A549 treated with AZD2906 at 1 μM for 4 hours (cell line): ENCODE measurements at places on chromosomes 16 and 17. TPM values are rescaled to one million over a fixed set of nuclear protein-coding genes. Genes with fewer than 3 reads are reported as not detected.

Gene AGRP
- 0.17 TPM in 1 of 5 replicates, not detected in the others for total RNA-seq

Gene CCL7
- 0.11 to 0.25 TPM (median 0.22 TPM) in 5 replicates for total RNA-seq

Gene PLEKHG4
- total RNA-seq, result 12.1 to 14.0 TPM (median 13.6 TPM) in 5 replicates

Gene CACNG3
- total RNA-seq, result not detected in 5 replicates

Gene HOXB7
- total RNA-seq, result 29.4 to 32.5 TPM (median 32.2 TPM) in 5 replicates

Gene CCL3
- total RNA-seq, result not detected in 5 replicates

Gene GPR179
- total RNA-seq, result 0.02 to 0.06 TPM (median 0.03 TPM) in 5 replicates

Gene NUPR1
- 10.8 to 18.9 TPM (median 14.9 TPM) in 5 replicates for total RNA-seq

Gene AANAT
- 0.22 to 0.64 TPM (median 0.33 TPM) in 5 replicates for total RNA-seq

Gene TOM1L1
- 31.5 to 43.3 TPM (median 36.8 TPM) in 5 replicates for total RNA-seq

Gene PRRT2
- 0.27 to 0.38 TPM (median 0.32 TPM) in 5 replicates for total RNA-seq

Gene MRPS23
- 166 to 259 TPM (median 173 TPM) in 5 replicates for total RNA-seq

Gene NPIPB13
- total RNA-seq, result 1.8 to 3.6 TPM (median 2.4 TPM) in 5 replicates

Gene ANKS4B
- total RNA-seq, result 0.02 to 0.07 TPM (median 0.02 TPM) in 5 replicates

Gene MYO15A
- 0.45 to 0.56 TPM (median 0.52 TPM) in 5 replicates for total RNA-seq

Gene MSRB1
- total RNA-seq, result 32.5 to 43.0 TPM (median 42.2 TPM) in 5 replicates

Gene NOMO2
- total RNA-seq, result 97.6 to 102 TPM (median 101 TPM) in 5 replicates

Gene NPW
- total RNA-seq, result 0.65 to 1.4 TPM (median 0.88 TPM) in 5 replicates

Gene GNGT2
- total RNA-seq, result 0.42 to 1.00 TPM (median 0.94 TPM) in 5 replicates

Gene CCDC154
- 0.07 to 0.36 TPM (median 0.18 TPM) in 5 replicates for total RNA-seq

Gene SLC35G6
- not detected in 5 replicates for total RNA-seq

Gene HSD17B2
- 0.06 to 0.09 TPM in 2 of 5 replicates, not detected in the others for total RNA-seq

Gene ZBTB4
- 21.0 to 25.5 TPM (median 24.1 TPM) in 5 replicates for total RNA-seq

Gene ST6GALNAC2
- total RNA-seq, result 0.37 to 0.46 TPM (median 0.42 TPM) in 5 replicates

Gene C16orf74
- 9.1 to 17.7 TPM (median 15.5 TPM) in 5 replicates for total RNA-seq

Gene TEX14
- 0.22 to 0.33 TPM (median 0.32 TPM) in 5 replicates for total RNA-seq

Gene C16orf78
- not detected in 5 replicates for total RNA-seq

Gene HAP1
- 1.0 to 1.3 TPM (median 1.2 TPM) in 5 replicates for total RNA-seq

Gene KRTAP4-9
- not detected in 5 replicates for total RNA-seq

Gene OR1A1
- total RNA-seq, result not detected in 5 replicates

Gene KRTAP4-3
- total RNA-seq, result not detected in 5 replicates

Gene CD300E
- total RNA-seq, result not detected in 5 replicates

Gene GPR142
- total RNA-seq, result not detected in 5 replicates

Gene FBXO39
- not detected in 5 replicates for total RNA-seq

Gene EXOC3L1
- total RNA-seq, result 0.03 to 0.20 TPM (median 0.16 TPM) in 4 of 5 replicates, not detected in the other

Gene COX6A2
- not detected in 5 replicates for total RNA-seq

Gene TBC1D3B
- total RNA-seq, result 1.8 to 3.6 TPM (median 3.1 TPM) in 5 replicates

Gene PLD6
- 5.0 to 6.7 TPM (median 5.8 TPM) in 5 replicates for total RNA-seq

Gene MYLK3
- 0.03 to 0.07 TPM (median 0.05 TPM) in 5 replicates for total RNA-seq

Gene ENPP7
- total RNA-seq, result not detected in 5 replicates

Gene SALL1
- total RNA-seq, result 0.23 to 0.71 TPM (median 0.44 TPM) in 5 replicates

Gene TPSB2
- 0.09 to 0.11 TPM in 2 of 5 replicates, not detected in the others for total RNA-seq

Gene AIPL1
- not detected in 5 replicates for total RNA-seq

Gene KRT33A
- not detected in 5 replicates for total RNA-seq

Gene KCNG4
- total RNA-seq, result not detected in 5 replicates

Gene TRPV2
- total RNA-seq, result 0.36 to 0.83 TPM (median 0.53 TPM) in 5 replicates

Gene CHST6
- 0.09 to 0.30 TPM (median 0.20 TPM) in 5 replicates for total RNA-seq

Gene SDR42E1
- total RNA-seq, result 1.1 to 1.6 TPM (median 1.2 TPM) in 5 replicates

Gene FBXW10
- total RNA-seq, result 0.82 to 1.1 TPM (median 0.95 TPM) in 5 replicates

Gene UBTF
- total RNA-seq, result 79.2 to 91.0 TPM (median 85.8 TPM) in 5 replicates

Gene KRTAP17-1
- total RNA-seq, result not detected in 5 replicates

Gene CMTM1
- total RNA-seq, result 1.1 to 1.6 TPM (median 1.5 TPM) in 5 replicates

Gene TERB1
- total RNA-seq, result 0.05 TPM in 1 of 5 replicates, not detected in the others

Gene ATP6V0D1
- 106 to 121 TPM (median 117 TPM) in 5 replicates for total RNA-seq

Gene ABCA3
- 17.3 to 21.9 TPM (median 20.6 TPM) in 5 replicates for total RNA-seq

Gene DNAH17
- 0.81 to 1.1 TPM (median 0.98 TPM) in 5 replicates for total RNA-seq

Gene ZNF287
- total RNA-seq, result 10.9 to 17.4 TPM (median 13.5 TPM) in 5 replicates

Gene MSI2
- total RNA-seq, result 42.7 to 49.4 TPM (median 46.8 TPM) in 5 replicates
